ENCODE measurements at places on chromosomes 12 and 14.

GRCh38 chr14:89986462-89987160 lies 30.9 kb downstream of the TDP1 start:
- DNase-seq: no peak

GRCh38 chr14:105478398-105479251 lies 4.0 kb downstream of the CRIP2 start:
- no peak for DNase-seq

- peak; percentile 55 for DNase-seq
These were observed 4.3 kb upstream of the DHRS2 start for GRCh38 chr14:23631702-23632460.

- DNase-seq: no peak
These were observed 124.8 kb downstream of the HMGA2 start for GRCh38 chr12:65949009-65949623.

- DNase-seq: no peak
These were observed 20.7 kb downstream of the TSPAN9 start for GRCh38 chr12:3097836-3098235.

DNA sequence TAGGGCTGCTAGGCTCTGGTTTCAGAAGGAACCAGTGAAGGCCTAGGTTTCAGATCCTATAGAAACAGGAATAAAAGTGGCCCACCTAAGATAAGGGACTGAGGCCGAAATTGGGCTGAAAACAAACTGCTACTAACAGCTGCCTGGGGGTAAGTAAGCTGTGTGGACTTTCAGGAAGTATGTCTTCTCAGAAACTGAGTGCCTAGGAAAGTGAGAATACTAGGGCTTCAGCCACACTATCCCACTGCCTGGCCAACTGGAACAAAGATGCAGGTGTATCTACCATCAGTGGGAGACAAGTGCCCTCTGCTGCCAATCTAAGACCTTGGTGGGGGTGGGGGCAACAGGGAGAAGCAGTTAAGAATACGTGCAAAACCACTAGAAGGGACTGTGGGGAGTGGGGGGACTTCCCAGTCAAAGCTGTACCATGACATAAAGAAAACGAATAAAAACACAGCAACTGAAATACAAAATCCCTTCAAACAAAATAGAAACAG lies 82.5 kb downstream of the MED13L start:
- DNase-seq: no peak

DNA sequence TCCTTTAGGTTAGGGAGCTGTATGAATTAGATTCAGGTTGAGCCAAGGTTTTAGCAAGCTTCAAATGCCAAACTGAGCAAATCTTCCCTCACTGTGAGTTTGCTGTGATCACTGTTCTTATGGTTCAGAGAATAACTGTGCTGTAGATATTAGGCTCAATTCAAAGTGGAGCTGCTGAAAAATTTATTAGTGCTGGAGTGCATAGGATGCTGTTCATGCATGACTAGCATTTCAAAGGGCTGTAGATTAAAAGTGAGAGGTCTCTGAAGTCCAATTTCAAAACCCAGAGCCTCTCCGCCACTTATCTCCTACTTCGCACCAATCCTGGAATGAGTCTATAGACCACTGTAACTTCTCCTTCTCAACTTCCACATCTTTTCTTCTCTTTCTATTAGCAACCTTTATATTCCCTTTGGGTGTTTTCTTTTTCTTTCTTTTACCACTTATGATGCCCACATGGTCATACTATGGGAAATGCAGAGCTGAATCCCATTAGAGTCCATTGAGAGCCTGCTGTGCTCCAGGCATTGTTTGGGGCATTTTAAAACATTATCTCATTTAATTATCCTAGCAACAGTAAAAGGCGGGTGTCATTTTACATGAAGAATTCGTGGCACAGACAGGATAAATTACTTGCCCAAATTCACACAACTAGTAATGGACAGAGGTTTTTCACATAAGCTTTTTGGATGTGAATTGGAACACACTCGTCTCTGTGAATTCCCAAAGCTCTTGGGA lies 77.5 kb upstream of the EEA1 start:
- DNase-seq: no peak

DNA sequence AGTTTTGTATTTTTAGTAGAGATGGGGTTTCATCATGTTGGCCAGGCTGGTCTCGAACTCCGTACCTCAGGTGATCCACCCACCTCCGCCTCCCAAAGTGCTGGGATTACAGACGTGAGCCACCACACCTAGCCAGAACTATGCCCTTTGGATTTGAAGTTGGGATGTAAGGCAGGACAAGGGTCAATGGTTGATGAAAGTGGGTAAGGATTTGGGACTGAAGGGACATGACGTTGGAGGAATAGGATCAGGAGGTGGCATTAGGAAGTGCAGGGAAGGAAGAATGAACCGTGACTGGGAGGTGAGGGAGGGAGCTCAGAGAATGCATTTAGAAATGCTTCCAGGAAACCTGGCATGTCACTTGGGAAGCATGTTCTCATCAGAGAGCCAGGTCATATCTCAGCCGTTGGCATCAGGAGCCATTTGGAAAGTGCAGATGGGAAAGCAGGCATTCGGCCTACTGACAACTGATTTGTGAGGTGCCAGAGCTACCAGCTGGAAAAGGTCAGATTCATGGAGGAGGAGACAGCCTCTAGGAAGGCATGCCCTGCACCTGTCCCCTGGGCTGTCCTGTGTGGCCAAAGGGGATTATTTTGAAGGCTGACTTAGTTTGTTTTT lies 2.2 kb downstream of the CRADD start:
- no peak for DNase-seq

DNA sequence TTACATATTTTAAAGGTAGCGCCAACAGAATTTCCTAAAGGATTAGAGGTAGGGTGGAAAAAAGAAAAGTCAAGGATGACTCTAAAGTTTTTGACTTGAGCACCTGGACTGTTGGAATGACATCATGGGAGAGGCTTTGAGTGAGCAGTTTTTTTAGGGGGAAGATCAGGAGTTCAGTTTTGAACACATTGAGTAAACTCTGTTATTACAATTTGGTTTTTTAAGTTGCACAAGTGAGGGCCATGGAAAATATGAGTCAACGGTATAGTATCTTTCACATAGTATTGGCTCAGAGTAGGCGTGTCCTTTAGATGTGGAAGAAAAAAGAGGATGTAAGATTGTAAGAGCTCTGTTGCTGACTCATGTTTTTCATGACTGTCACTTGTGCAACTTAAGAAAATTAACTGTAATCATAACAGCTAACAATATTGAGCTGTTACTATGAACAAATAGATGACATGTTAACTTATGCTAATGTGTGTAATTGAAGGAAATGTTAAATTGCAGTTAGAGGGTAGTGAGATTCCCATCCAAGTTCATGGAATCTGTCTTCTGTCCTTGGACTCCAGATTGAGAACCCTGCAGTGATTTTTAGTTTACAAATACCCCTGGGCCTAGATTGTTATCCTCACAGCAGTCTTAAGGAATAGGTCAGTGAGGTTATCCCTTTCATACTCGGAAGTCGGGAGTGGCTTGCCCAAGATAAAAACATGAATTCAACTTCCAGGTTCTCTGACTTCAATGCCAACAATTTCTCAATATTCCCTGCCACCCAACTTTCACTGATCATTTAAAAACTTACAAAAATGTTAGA lies 48.2 kb upstream of the ATP2B1 start:
- DNase-seq: no peak

DNA sequence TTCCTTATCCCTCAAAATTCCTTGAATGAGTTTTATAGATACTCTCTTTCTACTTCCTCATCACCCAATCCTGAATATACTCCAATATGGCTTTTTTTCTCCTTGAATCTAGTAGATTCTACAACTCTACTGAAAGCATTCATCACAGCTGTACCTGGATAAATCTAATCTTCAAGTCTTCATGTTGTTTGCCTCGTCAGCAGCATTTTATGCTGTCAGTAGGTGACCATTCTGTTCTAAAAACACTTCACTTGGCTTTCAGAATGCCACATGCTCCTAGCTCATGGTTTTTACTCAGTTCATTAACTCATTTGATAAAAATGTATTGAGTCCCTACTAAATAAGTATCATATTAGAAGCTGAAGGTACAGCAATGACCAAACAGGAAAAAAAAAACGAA lies 113.3 kb downstream of the NOVA1 start:
- no peak for DNase-seq

DNA sequence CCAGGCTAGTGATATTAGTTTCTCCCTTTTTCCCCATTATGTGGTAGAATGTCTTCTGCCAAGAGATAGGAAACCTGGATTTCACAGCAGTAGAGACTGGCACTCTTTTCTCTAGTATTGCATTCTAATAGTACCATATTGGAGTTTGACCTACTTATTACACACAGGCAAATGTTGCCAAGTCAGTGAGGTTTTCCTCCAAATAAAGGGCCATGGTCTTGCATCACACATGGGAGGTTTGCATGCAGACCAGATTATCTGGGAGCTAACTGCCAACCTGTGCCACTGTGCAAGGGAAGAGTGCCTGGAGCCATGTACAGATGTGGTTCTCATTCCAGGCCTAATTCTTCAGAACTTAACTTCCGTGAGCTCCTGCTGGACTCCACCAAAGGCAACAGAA lies 113.3 kb downstream of the ANO6 start:
- DNase-seq: no peak

GRCh38 chr12:118429688-118430383 lies 53.5 kb downstream of the SUDS3 start:
- no peak for DNase-seq

DNA sequence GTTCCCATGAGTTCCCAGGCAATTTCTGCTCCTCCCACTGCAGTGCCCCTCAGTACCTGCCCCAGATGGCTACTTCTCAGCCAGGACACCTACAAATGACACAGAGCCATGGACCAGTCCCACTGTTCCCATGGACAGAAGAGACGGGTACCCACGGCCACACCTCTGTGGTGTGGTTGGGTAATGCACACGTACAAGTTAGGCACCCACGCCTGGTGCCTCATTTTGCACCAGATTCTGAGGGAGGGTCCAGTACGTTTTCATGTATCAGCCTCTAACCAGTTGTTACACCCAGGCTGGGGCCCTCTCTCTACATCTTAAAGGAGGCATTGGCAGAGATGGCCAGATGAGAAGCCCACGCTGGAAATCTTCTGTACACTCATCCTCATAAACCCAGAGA lies 114.0 kb downstream of the DICER1 start:
- DNase-seq: no peak

- no peak for DNase-seq
These were observed 170.2 kb upstream of the HMGA2 start for GRCh38 chr12:65653946-65654629.

DNA sequence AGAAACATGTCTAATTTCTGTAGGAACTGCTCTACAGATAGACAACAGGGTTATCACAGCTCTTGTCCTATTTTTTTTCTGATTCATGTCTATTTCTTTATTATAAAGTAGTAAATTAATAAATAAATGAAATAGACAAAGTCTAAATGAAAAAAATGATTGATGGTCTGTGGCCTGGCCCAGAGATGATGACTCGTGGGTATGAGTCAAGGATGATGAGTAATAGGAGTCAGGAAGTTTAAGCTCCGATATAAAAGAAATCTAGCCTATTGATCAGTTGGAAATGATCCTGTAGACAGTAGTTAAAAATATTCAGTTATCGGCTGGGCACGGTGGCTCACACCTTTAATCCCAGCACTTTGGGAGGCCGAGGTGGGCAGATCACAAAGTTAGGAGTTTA lies 90.6 kb upstream of the RTL1 start:
- no peak for DNase-seq

DNA sequence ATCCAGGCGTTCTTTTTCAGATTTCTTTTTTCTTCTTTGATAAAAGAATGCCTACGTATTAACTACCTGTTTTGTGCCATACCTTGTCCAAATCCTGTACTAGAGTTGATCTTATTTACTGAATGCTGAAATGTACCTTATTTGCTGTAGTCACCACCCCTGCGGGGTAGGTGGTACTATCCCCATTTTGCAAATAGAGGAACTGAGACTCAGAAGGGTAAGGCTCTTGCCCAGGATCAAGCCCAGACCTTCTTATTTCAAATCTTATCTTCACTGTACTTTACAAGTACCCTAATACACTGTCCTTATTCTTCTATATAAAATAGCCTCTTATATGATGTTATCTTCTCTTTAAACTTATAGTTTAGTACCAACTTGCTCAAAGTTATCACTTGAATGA lies 206.5 kb downstream of the SLC41A2 start:
- DNase-seq: no peak

DNA sequence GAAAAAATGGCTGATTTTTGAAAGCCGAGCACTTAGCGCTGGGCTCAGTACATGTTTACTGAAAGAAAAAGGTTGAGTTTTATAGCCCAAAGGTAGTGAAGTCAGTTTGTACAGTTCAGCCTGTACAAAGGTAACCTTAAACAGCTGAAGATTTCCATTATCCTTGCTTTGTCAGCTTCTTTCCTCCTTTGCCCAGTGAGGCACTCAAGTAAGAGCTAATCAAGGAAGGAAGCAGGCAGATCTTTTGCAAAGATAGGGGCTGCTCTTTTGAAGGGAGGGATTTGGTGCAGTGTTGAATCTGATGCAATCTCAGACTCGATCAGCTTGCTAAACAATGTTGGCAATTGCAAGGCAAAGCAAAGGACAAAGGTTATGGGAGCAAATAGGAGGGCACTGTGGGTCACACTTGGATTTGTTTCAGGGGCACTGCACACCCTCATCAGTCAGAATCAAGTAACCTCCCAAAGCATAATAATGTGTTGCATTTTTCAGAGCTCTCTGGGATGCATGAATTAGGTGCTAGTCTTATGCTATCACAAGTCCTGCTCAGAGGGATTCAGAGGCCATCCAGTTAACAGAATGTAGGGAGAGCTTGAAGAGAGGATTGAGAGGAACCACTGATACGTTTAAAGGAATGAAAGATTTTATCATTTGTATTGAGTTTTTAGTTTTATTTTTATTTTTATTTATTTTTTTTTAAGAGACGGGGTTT lies 44.4 kb downstream of the ANO6 start:
- DNase-seq: no peak
